ENCODE measurements at places on chromosomes 12 and 14. TPM values are rescaled to one million over a fixed set of nuclear protein-coding genes. Genes with fewer than 3 reads are reported as not detected.

SDR9C7 gene
- not detected for total RNA-seq

DNA sequence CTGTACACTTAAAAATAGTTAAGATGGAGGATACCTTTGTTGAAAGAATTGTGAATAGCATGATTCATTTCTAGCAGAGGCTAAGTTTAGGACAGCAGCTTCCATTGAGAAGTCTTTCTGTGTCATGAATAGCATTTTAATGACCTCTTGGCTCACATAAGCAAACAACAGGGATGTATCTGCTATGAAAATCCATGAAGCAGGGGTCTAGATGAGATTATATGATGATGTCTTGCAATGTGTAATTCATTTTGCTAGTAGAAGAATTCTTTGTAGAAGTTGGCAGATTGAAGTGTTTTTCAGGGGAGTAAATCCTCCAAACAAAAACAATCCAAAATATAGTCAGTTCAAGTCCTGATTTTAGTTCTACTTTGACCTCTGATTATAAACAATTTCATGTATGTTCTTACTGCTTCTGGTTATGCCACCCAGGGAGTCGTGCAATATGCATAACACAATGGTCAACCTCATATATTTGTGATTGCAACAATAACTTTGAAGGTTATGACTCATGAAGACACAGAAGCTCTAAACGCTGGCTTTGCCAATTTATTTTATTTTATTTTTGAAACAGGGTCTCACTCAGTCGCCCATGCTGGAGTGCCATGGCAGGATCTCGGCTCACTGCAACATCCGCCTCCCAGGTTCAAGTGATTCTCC, 6.9 kb upstream of the RD3L start:
- DNase-seq: peak; percentile 9

DNA sequence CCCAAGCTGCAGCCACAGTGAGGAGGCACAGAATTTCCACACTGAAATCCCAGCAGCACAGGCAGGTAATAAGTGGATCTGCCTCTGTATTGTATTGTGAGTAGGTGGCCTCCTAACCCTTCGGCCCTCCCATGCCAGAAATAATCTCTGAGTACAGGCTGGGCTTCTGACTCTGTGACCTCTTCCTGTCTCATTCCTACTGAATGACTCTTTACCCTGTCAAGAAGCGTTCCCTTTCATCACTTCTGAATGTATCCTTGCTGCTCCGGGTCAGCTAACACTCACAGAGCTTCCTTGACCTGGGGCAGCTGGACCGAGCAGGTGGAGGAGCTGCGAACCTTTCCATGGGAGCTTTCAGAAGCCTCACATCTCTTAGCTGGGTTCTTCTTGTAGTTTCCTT, 119.6 kb downstream of the SLC8A3 start:
- no peak for DNase-seq

GRCh38 chr14:91061056-91061887, 831 bp upstream of the RPS6KA5 start:
- no peak for DNase-seq

DNA sequence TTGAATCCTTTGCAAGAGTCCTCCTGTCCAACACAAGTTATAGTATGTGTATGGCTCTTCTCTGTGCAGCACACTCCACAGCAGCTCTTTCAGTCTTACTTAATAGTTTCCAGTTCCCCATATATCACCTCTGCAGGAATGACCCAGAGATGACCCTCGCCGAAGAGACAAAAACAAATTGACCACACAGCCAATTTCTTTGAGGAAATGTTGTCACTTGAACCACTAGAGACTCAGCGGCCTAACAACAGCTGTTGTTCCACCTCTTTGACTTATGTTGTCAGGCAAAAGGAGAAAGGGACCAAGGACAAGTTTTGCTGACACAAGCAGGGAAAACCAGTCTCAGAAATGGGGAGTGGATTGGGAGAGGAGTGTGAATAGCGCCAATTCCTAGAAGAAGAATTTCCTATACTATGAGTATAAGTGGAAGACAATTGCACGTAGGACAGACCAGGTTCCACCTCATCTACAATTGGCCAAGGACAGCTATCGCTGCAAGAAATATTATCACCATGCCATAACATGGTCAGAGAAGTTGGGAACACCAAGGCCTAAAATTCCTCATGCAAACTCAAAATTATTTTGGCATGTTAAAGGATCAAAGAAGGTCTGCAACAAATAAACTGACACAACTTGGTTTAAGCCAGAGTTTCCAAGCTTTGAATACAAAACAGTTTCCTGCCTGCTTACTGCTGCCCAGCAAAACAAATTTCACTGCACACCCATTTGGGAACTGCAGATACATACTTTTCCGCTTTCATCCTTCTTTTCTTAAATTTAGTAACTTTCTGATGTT, 41.7 kb upstream of the ITPR2 start:
- no peak for DNase-seq

- DNase-seq: peak; percentile 62
These were observed 55.9 kb downstream of the DYNC1H1 start for GRCh38 chr14:102020058-102020971.

SYCP3 gene
- not detected for total RNA-seq

PTGER2 gene
- 0.39 TPM for total RNA-seq

DNA sequence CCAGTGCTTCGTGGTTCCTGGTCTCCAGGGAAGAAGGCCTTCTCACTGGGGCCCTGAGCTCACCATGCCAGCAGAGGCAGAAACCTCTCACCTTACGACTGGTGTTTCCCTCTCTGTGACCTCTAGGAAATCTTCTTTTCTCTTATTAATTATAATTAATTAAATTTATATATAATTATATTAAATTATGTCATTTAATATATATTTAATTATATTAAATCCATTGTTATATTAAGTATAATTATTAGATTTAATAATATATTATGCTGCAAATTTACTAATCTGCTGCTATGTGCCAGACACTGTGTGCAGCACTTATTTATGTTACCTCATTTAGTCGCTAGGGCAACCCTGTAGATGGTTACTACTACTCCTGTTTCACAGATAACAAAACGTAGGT, 70.3 kb upstream of the MBIP start:
- DNase-seq: no peak

GRCh38 chr14:56657604-56658003, 78.0 kb downstream of the TMEM260 start:
- no peak for DNase-seq
